Psoas muscle (tissue), 8 donors: ENCODE measurements at places on chromosomes 2 and 18. TPM values are rescaled to one million over a fixed set of nuclear protein-coding genes. Genes with fewer than 3 reads are reported as not detected.

GRCh38 chr2:157806426-157807077 is 69.6 kb downstream of the ACVR1 start:
- no peak for DNase-seq

DNA sequence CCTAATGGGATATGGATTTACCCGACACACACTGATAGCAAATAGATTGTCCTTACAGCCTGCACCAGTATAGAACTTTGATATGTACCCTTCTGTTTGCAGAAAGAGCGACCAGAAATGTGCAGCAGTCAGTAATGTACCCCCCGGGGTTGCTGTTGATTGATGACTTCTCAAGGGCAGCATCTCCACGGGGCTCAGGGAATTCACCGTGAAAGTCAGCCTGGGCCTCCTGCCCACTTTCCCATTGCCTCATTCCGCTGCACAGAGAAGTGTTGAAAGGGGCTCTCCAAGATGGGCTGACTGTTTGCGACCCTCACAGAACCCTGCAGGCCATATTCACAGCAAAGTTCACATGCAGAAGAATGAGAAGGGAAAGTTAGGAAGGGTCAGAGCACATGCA is 241.3 kb downstream of the PRKCE start:
- no peak for DNase-seq

DNA sequence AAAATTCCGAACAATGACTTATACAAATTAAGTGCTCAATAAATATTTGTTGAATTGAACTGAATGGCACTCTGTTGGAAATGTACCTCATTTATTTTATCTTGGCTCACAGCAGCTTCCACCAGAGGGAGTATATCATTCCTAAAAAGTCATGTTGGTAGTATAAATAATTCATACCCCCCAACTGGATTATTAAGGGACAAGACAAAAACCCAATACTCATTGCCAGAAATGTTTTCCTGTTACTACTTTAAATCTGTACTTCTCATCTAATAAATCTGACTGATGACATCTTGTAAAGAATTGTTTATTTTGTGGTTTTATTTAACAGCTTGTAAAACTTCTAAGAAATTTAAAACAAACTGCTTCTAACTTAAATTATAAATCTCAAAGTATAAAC is 163.9 kb downstream of the CDH2 start:
- no peak for DNase-seq

DNA sequence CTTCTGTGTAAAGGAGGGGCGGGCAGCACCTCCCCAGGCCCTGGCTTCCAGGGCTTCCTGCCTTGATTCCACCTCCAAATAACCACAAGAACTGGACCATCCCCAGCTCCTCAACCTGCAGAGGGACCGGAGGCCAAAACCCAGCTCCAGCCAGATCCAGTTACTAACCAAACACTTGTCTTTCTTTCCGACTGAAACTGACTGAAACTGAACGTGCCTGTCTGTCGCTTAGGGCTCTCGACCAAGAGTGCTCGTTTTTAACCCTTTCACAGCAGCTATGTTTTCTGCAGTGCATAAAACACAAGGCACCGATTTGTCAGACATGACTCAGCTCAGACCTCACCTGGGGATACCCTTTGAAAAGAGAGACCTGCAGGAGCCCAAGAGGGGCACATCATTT is 249.9 kb upstream of the SIX2 start:
- no peak for DNase-seq

DNA sequence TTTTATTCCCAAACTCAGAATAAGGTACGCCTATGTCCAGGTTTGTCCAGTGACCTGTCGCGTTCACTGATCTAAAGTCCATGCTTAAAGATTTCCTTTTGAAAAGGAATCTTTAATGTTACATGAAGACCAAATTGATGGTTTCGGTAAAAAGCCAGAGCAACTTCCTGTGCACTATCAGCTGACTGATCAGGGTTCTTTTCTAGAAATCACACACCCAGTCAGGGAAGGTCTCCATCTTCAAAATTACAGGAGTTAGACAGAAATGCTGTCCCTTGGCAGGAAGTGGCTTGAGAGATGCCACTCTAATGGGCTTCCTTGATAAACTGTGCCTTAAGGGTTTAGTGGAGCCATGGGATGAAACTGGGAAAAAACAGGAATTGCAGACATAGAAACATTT is 14.7 kb upstream of the ARHGAP25 start:
- DNase-seq = no peak

- no peak for DNase-seq
Measured at GRCh38 chr2:177329064-177329463, 63.5 kb upstream of the AGPS start.

DNA sequence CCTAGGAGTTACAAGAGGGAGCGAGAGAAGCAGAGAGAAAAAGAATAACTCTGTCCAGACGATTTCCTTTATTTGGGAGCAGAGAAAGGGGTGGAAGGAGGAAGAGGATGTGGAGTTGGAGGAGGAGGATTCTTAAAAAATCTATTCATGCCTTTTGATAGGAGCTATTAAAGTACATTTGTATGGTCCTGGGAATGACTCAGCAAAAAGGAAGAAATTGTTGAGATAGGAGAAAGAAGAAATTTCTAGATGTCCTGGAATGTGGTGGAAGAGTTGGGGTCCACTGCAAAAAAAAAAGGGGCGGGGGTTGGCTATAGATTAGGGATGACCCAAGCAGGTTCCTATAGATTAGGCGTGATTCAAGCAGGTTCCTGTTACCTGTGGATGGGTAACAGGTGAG is 32.4 kb upstream of the RPRM start:
- DNase-seq = no peak

STARD6 gene
- not detected for polyA plus RNA-seq
